ENCODE measurements at places on chromosomes 6 and 20.
A peak's percentile ranks its signal among the peaks of the same experiment; 100 is the strongest.

DNA sequence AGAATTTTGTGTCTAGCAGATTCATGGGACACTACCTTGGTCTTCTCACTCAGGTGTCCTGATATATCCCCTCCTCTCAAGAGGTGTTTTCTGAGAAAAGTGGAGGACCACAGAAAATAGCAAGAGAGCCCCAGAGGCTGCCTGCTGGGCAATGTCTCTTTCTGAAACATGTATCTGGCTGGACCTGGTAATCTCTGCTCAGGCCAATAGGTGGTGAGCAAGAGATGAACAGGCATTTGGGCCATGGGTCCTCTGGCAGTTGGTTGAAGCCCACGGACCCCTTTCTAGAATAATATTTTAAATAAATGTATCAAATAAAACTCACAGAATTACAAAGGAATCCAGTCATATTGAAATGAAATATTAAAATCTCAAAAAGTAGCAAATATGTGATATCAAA lies 8.8 kb upstream of the THBD start:
- no peak for DNase-seq

DNA sequence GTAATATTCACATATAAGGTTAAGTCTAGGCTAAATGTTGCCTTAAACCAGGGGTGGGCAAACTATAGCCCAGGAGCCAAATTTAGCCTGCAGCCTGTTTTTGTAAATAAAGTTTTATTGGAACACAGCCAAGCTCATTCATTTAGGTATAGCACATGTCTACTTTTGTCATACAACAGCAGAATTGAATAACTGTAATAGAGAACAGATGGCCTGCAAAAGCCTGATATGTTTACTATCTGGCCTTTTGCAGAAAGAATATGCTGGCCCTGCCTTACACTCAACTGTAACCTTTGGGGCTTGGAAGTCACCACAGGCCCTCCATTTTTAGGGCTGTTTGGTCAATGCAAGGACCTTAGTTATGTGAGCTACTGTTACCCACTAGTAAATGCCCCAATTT lies 17.7 kb upstream of the BCLAF1 start:
- DNase-seq, result no peak

DNA sequence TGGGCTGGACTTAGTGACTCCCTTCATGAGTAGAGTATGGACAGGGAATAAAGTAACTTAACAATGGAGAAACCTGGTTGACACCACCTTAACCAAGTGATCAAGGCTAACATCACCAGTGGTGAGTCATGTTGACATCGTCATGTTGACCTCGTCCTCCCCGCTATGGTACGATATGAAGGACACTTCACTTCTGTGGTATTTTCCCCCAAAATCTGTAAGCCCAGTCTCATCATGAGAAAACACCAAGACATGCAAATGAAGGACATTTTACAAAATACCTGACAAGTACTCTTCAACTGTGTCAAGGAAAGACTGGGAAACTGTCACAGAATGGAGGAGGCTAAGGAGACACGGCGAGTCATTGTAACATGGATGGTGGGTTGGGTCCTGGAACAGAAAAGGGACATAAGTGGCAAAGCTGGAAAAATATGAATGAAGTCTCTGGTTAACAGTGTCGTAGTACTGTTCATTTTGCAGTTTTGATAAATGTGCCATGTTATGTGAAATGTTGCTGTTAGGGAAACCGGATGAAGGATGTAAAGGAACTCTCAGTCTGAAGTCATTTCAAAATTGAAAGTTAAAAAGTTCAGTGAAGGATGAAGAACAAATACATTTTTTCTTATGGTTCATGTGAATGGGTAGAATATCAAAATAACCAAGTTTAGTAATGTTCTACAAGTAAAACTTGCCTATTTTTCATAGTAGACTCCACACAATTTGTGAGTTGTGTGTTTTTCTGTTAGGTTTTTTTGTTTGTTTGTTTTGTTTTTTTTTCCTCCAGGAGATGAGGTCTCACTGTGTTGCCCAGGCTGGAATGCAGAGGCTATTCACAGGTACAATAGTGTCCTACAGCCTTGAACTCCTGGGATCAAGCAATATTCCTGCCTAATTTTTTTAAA lies 247.5 kb downstream of the TMEM242 start:
- no peak for DNase-seq

- DNase-seq, result no peak
These were observed 4.5 kb downstream of the ZDHHC14 start for GRCh38 chr6:157385482-157385881.

DNA sequence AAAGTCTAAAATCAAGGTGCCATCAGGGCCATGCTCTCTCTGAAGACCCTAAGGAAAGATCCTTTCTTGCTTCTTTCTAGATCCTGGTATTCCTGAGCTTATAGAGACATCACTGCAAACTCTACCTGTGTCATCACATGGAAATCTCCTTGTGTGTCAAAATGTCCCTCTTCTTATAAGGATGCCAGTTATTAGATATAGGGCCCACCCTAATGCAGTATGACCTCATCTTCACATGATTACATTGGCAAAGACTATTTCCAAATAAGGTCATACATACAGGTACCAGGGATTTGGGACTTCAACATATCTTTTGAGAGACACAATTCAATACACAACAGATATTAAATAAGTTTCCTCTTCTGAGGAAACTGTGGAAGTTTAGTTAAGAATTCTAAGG lies 123.9 kb downstream of the UNC5CL start:
- no peak for DNase-seq

DNA sequence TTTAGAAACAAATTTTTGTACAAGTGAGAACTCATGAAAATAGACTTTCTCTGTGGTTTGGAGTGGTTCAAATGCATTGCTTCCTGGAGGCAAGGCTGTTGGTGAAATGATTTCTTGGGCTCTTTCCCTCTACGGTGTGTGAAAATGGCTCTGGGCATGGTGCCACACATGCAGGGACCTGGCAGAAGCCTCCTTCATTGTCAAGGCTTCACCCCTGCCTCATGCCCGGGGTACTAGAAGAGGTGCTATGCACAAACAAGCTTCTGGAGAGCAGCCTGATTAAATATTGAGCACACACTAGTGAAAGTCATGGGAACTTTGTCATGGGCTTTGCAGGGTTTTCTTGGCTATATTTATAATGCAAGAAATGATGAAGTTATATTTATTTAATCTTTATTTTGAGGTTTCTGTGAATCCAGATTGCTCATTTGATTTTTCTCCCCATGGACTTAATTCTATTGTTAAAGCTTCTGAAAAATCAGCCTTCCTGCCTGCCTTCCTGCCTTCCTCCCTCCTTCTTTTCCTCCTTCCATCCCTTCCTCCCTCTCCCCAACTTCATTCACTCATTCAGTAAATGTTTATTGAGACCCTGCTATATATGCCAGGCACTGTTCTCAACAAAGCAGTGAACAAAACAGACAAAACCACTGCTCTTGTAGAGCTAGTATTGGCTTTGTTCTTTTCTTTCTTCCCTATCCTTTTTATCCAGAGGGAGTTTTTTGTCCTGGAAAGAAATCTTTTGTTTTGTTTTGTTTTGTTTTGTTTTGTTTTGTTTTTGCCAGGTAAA lies 21.0 kb downstream of the C6orf89 start:
- DNase-seq, result peak; percentile 3

GRCh38 chr6:107083047-107083768 lies 32.1 kb downstream of the BEND3 start:
- DNase-seq, result no peak

GRCh38 chr6:149581349-149581748 lies 15.2 kb downstream of the GINM1 start:
- no peak for DNase-seq

- no peak for DNase-seq
These were observed 13.9 kb downstream of the PTK7 start for GRCh38 chr6:43089874-43090558.

DNA sequence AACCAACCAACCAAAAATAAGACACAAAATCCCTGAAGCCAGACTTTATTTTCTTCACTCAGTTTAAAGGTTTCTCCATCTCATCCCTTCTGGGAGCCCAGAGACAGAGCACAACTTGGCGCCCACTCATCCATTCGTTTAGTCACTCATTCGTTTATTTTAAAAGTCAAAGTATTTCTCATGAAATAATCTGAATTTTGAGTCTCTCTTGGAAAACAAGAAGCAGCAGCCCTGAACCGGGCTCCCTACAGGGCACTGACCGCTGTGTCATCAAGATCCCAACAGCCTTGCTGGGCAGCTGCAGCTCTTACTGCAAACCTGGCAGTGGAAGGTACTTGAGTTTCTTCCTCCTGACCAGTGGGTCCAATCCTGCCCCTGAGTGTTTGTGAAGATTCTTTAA lies 171.6 kb downstream of the THBS2 start:
- DNase-seq, result no peak

DNA sequence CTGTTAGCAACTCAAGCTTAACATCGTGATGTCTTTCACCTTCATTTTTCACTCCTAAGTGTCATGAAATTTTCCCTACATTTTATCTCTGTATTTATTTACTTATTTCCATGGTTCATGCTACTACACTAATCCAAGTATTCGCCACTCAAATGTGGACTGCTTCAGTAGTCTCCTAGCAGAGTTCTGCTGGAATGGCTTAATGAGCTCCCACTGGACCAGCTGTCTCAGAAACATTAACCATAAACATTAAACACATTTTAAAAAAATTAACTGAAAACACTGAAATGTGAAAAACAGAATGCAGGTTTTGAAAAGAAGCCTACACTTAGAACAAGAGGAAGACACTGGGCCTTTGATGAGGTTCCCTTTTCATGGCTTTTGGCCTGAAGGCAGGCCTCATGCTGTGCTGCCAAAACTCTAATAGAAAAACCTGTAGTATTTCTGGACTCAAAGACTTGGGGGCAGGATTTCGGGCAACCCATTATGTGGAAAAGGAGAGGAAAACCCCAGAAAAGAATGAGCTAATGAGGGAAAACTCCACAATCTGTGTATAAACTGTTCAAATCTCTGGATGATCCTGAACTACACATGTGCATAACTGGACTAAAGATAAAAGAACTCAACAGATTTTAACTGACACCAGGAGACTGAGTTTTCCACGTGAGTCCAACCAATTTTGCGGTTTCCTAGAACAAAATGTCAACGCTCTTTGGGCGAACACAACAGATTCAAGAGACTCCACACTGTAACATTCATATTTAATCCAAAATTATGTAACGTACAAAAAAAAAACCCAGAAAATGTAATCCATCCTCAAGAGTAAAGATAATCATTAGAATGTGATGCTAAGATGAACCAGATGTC lies 33.0 kb downstream of the SAMD3 start:
- no peak for DNase-seq

DNA sequence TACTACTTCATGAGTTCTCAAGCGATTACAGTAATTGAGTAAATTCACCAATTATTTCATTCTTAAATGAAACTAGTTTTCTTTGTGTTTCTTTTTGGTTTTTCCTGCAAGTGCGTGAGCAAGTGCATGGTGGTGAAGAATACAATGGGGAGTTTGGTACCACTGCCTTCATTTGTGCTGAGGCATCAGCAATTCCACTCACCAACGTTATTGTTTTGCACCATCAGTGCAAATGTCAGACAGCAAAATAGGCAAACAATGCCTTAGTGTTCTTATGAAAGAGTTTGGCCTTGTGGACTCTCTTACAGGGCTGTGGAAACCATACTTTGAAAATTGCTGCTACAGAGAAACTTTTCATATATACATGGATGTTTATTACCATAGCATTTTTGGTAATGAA lies 8.2 kb downstream of the CDH26 start:
- DNase-seq, result no peak

GRCh38 chr6:35463292-35463691 lies 4.9 kb upstream of the RPL10A start:
- no peak for DNase-seq

DNA sequence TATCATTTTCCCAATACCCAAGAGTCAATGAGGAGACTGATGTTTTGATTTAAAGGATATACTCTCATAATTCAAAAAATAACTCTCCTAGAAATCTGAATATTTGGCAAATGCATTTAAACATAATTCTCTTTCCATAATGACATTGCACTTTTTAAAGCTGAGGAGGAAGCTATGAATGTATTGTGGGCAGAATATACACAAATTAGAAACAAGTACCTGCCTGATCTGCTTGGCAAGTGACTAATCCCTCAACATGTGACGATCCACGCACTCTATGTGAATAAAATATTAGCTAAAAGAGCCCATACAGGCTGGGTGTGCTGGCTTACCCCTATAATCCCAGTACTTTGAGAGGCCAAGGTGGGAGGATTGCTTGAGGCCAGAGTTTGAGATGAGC lies 88.3 kb upstream of the CCDC28A start:
- no peak for DNase-seq

DNA sequence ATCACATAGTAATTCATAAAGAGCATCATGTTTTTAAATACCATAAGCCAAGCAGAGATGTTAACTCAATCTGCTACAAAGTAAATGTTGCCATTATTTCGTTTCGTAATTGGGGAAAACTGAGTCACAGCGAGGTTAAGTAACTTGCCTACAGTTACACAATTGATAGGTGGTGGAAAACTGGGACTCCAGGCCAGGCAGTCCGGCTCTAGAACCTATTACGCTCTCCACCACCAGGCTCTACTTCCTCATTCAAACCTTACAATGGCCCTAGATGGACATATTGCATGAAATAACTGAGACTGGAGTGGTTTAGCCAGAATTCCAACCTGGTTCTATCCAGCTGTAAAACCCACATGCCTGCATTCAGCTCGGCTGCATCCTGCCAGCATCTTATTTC lies 58.2 kb downstream of the LINC00237 start:
- DNase-seq, result no peak

DNA sequence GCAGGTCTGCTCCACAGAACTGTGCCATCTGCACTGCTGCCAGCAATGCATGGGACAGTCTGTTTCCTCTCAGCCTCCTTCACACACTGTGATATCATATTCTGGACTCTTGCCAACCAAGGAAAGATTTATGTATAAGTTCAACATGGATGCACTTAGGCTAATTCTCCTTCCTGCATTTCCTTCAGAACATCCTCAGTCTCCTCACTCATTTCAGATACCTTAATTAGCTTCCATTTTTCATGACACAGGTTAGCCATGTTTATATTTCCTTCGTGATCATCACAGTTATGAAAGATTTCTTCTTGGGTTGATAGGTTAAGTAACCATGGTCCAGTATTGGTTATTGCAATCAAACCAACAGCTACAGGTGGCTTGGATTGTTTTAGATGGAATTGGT lies 46.4 kb upstream of the DDR1 start:
- peak; percentile 29 for DNase-seq

DNA sequence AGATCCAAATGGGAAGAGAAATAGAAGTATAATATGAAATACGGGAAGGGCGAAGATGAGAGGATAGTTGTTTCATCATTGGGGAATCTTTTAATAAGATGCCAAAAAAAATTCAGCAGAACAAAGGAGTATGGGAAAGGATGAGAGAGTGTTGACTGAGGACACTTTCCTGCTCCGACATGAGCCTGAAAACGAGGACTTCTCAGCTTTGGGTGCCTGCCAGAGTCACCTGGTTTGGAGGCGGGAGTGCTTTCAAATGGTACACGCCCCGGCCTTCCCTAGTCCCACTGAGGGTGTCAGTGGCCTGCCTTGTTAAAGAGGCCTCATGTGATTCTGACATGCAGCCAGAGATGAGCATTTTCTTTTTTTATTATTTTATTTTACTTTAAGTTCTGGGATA lies 250.9 kb downstream of the ANKRD60 start:
- DNase-seq, result no peak

Measured in NCI-H1417 (cell line).